Pancreas (tissue), 10 donors: ENCODE measurements at places on chromosomes 2 and 18. TPM values are rescaled to one million over a fixed set of nuclear protein-coding genes. Genes with fewer than 3 reads are reported as not detected.

The TMX3 gene
- 25.5 TPM for polyA plus RNA-seq

The ITPRIPL1 gene
- 0.38 TPM for polyA plus RNA-seq

The KLHL41 gene
- 2.7 TPM for polyA plus RNA-seq

The FAM117B gene
- 3.0 TPM for polyA plus RNA-seq

The POTEJ gene
- polyA plus RNA-seq = 0.19 TPM
